CD4-positive, alpha-beta T cell treated with Interleukin-12 subunit alpha and Interleukin-12 subunit beta, for 1 hour (primary cell): ENCODE measurements at places on chromosomes 1 and 21.

DNA sequence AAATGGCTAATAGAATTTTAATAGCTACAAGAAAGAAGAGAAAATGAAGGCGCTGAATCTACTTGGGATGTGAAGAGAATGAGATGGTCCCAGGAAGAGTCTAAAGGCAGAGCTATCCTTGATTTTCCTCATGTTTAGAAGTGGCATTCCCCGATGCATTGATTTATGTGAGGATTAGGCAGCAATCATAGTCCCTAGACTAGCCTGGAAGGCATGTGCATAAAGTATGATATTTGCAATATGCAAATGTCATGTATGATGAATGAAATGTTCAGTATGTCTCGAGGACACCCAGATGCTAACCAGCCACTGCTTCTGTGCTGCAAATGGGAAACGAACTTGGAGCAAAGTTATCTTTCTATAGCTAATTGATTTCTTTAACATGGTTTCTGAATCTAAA, 641.5 kb upstream of the PLXNA2 start:
- DNase-seq: no peak

DNA sequence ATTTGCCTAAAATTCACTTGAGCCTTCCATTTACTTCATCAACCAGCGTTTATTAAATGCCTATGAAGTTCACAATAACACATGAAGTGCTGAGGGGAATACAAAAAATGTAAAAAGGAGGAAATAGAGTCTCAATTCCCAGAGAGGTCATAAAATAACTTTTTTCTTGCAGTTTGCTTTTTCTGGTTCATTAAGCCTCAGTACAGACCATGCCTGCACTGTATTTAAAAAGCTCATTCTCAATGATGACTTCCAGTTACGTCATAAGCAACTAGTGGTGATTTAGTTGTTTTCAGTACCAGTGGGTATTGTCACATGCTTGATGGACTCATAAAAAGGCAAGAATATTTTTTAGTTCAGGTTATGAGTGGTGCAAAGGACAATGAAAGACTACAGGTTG, 160.1 kb upstream of the UBE2U start:
- no peak for DNase-seq

GRCh38 chr1:46613661-46614603, 2.7 kb downstream of the MOB3C start:
- peak; percentile 40 for DNase-seq

DNA sequence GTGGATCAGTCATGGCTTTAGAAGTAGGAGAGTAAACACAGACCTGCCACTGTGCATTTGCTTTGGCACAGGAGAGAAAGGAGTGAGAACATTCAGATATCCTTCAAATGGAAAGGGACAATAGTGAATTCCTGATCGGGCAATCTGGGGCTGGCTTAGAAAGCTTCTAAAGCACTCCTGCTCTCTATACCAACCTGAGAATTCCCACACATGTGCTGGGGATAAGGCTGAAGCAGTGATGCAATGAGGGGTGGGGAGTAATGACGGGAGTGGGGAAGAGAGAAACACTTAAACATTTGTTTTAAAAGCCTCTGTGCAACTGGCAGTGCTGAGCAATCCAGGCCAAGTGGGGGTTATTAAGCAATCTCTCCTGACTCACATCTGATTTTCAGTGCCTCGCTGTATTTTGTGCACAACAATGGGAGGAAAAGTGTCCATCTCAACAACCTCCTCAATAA, 108.8 kb downstream of the KIAA0319L start:
- DNase-seq: no peak

DNA sequence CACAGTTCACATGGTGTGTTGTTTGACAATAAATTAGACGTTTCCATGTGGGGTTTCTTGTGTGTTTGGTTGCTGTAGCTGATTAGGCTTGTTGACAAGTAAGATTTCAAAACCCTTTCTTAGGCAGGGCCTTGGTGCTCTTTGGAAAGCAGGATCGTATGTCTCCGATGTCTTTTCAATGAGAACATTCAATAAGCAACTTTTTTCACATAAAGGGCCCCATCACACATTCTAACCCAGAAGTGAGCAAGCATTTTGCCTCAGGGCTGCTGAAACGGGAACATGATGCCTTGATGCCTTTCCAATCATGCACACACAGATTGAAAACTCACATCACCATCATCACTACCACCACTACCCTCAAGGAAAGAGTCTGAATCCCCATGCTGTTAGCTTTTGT, 33.1 kb downstream of the LPAR3 start:
- DNase-seq: no peak

GRCh38 chr1:24186993-24187790, at the start of gene IFNLR1:
TSS of gene IFNLR1 (minus strand) at chr1:24187289. CDS start at chr1:24187248, 41 bp downstream.
- DNase-seq: peak; percentile 80

GRCh38 chr1:176384841-176385240, 78.1 kb upstream of the PAPPA2 start:
- DNase-seq: no peak

DNA sequence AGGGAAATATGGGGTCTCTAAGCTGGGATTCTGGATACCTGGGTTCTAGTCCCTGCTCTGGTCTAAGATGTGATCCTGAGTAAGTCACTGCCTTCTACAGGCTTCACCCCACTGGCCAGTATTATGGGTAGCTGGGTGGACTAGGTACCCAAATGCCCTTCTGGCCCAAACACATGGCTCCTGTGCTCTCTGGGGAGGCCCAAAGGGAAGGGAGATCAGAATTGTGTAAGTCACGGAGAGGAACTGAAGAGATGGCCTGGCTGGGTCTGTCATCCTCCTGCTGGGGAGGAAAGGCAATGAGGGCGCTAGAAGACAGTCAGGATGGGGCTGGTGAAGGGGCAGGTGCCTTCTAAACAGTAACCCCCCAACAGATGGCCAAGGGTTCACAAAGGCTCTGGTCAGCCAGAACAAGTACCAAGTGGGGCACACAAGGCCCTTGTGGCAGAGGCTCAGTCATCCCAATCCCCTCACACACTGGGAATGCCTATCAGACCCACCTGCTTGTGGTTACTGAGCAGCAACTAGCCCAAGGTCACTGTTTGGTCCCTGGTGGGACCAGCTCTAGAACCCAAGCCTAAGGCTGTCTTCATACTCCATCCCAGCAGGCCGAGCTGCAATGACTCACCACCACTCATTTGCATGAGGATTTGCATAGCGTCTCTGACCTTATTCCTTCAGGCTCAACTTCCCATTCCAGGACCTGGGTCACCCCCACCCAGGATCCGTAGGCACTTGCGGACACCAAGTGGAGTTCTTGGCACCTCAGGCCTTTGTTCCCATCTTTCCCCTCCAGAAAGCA, 9.2 kb downstream of the MEF2D start:
- no peak for DNase-seq

GRCh38 chr1:51303751-51304251, 26.6 kb downstream of the TTC39A start:
- no peak for DNase-seq

GRCh38 chr21:26769613-26770188, 75.5 kb downstream of the ADAMTS1 start:
- peak; percentile 5 for DNase-seq

DNA sequence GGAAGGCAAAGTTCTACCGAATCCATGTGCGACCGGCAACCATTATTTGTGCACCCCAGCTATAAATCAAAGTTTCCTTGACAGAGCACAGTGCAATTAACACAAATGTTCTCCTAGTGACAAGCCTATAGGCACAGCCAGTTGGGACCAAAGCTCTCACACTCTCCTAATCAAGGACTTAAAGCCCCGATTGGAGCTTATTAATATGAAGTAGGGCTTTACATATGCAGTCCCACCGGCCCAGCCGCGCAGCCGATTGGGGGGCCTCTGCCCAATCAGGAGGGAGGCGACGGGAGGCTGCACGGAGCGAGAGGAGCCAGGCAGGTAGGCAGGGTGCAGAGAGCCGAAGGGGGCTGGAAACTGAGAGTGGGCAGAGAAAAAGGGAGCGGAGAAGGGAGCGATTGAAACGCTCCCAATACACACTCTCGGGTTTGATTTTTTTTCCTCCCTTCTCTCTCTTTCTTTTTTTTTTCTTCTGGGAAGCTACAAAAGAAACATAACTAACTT, at the start of gene ESRRG:
Gene ESRRG, minus strand, starts transcription at position 156 of the 507 bp plus-strand sequence. Its CDS starts 130 bp downstream, at position 26.
- DNase-seq: no peak

DNA sequence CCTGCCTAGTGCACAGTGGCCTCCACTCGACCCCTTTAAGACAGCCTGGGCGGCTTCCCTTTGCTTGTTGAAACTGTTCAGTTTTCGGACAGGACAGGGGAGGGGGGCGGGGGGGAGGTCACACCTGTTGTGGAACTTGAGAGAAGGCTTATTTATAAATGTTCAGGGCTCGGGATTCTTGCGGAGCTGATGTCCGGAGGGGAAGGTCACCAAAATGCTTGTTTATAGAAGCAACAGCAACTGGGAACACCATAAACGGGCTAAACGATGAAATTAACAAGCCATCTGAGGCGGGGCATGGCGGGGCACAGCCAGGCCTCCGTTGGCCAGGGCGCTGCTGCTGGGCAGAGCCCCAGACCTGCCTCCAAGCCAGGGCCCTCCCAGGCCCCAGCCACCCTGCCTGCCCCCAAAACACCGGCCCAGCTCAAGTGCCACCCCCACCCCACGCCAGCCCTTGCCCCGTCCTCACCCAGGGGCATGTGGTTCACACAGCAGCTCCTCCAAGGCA, 59.8 kb upstream of the CASZ1 start:
- DNase-seq: no peak

- no peak for DNase-seq
These were observed 54.7 kb upstream of the EPS8L3 start for GRCh38 chr1:109818271-109818987.

- no peak for DNase-seq
These were observed 137.5 kb downstream of the NOS1AP start for GRCh38 chr1:162206749-162207635.
